Activated CD4-positive, alpha-beta T cell treated with anti-CD3 and anti-CD28 coated beads for 24 hours (primary cell): ENCODE measurements at places on chromosomes 1 and 21.

- DNase-seq, result no peak
Measured at GRCh38 chr1:7313081-7313546, 458.0 kb upstream of the VAMP3 start.

- no peak for DNase-seq
Measured at GRCh38 chr1:36934061-36934460, 100.3 kb downstream of the GRIK3 start.

- DNase-seq, result no peak
Measured at GRCh38 chr1:166272851-166273250, 106.0 kb upstream of the FAM78B start.

- no peak for DNase-seq
Measured at GRCh38 chr1:3324704-3325535, 129.5 kb upstream of the ARHGEF16 start.

DNA sequence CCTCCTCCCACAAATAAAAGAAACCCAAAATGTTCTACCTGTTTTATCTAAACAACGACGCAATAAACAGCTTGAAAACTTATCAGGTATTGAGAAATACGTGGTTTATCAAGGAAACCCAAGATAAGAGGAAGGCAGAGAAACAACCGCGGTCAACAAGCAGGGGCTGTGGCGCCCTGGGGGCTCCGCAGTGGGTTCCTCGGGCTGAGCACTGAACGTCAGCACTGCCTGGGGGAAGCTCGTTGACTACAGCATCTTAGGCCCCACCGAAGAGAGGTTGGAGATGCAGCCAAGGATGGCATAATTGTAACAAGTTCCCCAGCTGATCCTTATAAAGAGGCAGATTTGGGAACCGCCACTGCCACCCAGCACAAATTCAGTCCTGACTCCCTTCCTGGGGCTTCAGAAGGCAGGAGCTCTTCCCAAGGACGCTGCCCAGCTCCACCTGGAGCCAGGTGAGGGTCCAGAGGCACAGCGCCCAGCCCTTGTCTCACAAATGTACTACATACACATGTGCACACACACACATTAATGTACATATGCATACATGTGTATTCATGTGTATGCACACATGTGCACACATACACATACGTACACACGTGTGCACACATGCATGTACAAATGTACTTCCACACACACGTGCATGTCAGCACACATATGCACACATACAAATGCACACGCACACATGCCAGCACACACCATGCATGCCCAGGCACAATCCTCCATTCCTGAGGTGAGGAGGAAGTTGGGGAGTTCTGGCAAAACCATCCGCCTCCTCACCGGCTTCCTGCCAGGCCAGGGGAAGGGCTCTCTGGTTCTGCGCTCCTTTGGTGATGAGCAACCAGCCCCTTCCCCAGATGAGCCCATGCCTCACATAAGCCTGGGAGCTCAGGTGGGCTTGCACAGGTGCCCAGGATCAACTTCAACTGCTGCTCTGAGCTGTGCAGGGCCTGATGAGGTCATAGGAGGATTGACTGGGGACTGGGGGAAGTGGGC is 251.1 kb downstream of the NPHP4 start:
- DNase-seq, result no peak

- DNase-seq, result no peak
Measured at GRCh38 chr1:167248707-167249642, 28.3 kb downstream of the POU2F1 start.

- DNase-seq, result no peak
Measured at GRCh38 chr1:7896994-7897393, 43.6 kb downstream of the TNFRSF9 start.

DNA sequence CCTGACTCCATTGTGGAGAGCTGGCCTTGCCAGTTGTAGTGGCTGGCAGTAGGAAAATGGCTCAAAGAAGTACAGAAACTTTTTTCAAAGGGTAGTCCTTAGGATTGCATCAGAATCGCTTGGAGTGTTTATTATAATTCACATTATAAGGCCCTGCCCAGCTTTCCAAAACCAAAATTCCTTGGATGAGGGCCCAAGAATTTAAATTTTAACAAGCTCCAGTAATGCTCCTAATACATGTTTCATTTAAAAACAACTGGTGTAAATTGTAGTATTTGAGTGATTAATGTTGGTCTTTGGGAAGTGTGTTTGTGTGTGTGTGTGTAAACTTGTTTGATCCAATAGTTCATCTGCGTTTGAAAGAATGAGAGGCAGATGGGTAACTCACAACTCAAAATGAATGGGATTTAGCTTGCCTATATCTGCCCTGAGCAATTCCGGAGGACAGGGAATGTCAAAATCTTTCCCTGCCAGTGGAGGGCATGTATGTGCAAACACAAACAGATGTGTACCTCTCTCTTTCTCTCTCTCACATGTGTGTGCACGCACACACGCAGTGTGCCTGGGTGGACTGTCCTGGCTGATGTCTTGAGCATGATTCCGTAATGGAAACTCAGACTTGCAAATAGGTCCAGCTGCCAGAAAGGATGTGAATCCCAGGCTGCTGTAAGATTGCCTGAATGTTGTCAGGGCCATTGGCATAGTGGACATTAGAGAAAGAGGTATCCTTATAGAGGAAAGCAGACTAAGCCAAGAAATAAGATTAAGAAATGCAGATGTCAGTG is 293.1 kb downstream of the LMX1A start:
- no peak for DNase-seq

DNA sequence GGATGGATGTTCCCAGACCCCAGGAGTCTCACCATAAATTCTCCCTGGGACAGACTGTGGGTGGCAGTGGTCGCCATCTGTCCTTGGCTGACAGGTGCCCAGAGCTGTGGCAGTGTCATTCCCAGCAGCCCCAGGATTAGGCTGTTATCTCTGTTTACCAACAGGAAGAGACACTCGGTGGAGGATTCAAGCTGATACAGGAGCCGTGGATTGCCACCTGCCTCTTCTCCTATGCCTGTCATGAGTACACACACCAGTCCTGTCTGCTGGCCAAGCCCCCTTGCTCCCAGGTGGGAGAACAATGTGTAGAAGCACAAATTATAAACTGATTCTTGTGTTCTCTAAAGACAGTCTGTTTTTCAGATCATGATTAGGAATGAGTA is 152.6 kb downstream of the ETS2 start:
- DNase-seq, result no peak

DNA sequence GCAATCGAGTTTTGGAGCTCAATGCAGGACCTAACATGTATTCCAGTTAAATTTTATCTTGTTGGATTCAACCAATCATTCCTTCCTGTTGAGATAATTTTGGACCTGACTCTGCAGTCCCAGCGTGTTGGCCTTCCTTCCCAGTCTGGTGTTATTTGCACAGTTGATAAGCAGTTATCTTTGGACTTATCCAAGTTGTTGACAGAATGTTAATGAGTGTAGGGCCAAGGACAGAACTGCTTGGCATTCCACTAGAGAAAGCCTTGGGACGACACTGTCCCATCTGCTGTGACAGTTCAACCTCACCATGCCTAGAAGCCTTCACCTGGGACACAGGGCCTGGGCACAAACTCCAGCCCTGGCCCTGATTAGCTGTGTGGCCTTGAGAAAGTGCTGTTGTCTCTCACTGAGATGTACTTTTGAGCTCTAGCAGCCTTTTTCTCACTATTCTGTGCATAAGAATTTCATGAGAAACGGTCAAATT is 104.1 kb upstream of the SLC25A33 start:
- DNase-seq, result no peak

- DNase-seq, result no peak
Measured at GRCh38 chr1:69414574-69414973, 153.1 kb upstream of the LRRC7 start.

DNA sequence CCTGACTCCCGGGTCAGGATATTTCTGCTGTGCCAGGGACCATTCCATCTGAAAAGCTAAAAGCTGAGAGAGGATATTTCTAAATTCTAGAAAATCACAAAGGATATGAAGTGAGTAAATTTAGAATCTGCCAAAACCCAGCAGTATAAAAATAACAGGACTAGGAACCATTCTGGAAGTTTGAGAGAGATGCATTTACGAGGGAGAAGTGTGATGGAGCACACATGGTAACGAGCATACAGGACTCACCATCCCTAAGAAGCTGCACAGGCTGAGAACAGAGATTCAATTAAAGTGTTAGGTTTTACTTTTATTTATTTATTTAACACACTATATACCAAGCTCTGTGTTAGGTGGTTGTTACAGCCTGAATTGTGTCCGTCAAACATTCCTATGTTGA is 116.3 kb downstream of the GLUL start:
- no peak for DNase-seq

DNA sequence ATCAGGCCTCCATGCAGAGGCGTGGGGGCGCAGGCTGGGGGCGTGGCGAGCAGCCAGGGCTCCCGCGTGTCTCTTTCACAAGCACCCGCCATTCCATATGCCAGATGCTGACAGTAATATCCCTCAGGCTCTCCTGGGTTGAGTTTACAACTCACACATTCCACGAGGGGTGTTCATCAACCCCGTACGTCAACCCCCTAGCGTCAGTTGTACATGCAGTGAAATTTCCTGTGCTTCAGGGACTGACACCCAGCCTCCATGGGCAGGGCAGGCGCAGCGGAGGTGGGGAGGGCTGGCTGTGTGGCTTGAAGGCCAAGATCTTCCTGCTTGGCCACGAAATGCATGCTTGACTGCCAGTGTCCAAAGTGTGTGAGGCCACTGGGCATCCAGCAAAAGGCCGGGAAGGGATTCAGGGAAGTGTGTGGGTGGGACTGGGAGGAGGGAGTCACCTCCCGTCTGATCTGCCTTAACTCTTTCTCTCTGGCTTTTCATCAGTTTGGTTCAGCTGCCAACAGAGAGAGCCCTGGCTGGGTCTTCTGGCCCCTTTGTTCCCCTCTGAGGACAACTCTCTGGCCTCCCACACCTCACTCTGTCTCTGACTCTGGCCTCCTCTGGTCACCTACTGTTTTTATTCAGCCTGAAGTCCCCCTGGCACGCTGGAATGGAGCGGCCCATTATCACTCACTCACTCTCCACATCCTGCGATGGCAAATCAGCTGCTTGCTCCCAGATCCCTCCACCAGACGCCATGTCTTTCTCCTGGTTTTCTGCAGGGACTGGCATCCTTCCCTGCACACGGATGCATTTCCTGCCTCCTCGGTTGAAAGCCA is 33.8 kb downstream of the CLIC6 start:
- DNase-seq, result no peak

DNA sequence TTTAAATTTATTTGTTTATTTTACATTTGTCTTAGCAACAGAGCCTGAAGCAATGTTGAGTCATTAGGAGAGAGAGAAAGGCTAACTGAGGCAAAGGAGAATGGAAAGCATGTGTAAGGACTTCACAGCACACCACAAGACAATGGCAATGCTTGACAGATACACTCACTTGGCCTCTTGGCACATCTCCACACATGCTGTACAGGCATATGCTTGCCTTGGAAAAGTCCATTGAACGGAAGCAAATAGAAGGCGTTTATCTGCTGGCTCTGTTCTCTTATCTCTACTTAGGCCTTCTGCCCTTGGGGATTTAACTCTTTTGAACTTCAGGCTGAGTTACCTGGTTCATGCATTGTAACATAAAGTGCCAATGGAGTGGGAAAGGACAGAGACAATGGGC is 262.2 kb upstream of the POU3F1 start:
- no peak for DNase-seq

- no peak for DNase-seq
Measured at GRCh38 chr1:1039145-1039910, 19.4 kb downstream of the AGRN start.

GRCh38 chr1:230507666-230508402 is 81.7 kb upstream of the PGBD5 start:
- no peak for DNase-seq

DNA sequence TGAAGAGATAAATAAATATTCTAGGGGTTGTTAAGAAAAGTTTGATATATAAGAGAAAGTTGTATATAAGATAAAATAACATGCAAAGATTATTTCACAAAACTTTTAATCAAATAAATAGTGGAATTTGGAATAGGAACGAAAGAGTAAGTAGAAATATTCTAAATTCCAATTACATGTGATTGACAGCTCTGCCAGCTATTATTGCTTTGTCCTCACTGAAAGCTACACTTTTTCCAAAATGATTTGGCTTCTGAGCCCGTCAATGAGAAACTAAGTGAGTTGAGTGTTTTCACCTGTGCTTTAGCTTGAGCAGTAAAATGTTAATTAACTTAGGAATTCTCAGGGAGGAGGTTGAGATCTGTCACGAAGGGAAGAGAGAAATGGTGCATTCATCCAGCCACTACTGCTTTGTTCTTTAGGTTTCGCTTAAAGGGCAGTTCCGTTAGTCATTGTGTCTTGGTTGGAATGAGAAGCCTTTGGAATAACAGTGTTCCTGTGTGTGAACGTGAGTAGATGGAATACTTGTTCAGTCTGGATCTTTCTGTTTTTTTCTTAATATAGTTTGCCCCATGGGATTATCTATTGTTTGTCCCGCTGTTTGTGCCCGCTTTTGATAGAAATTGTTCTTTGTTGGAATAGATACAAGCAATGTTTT is 63.3 kb upstream of the CR1L start:
- DNase-seq, result no peak

- DNase-seq, result no peak
Measured at GRCh38 chr1:109717729-109718128, 5.7 kb downstream of the GSTM5 start.

GRCh38 chr1:78322928-78323680 is 167.7 kb upstream of the PTGFR start:
- DNase-seq, result no peak

GRCh38 chr1:240656531-240656930 is 44.6 kb upstream of the GREM2 start:
- DNase-seq, result no peak

GRCh38 chr21:45291613-45292398 is 4.1 kb upstream of the POFUT2 start:
- no peak for DNase-seq
